ENCODE measurements at places on chromosomes 3 and 15. TPM values are rescaled to one million over a fixed set of nuclear protein-coding genes. Genes with fewer than 3 reads are reported as not detected.

DNA sequence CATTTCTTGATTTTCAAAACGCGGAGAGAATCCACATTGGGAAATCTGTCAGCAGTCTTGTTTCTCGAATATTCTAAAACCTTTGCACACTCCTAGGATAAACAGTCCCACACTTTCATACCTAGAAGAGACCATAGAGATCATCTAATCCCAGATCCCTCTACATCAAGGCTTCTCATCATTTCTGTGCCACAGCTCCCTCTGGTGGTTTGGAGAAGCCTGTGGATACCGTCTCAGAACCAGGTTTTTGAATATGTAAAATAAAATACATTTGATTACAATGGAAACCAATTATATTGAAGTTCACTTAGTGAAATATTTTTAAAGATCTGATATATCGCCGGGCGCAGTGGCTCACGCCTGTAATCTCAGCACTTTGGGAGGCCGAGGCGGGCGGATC lies 211.9 kb upstream of the GOLGA6L4 start:
- no peak overlapping the region for H3K27ac ChIP-seq
- no peaks in the 10 kb centered on the region for H3K27me3 ChIP-seq
- DNase-seq = no peak

- no peaks in the 10 kb centered on the region for H3K27me3 ChIP-seq
- H3K27ac ChIP-seq = no peak overlapping the region
Measured at GRCh38 chr3:88986834-88987233, 120.6 kb upstream of the EPHA3 start.

DNA sequence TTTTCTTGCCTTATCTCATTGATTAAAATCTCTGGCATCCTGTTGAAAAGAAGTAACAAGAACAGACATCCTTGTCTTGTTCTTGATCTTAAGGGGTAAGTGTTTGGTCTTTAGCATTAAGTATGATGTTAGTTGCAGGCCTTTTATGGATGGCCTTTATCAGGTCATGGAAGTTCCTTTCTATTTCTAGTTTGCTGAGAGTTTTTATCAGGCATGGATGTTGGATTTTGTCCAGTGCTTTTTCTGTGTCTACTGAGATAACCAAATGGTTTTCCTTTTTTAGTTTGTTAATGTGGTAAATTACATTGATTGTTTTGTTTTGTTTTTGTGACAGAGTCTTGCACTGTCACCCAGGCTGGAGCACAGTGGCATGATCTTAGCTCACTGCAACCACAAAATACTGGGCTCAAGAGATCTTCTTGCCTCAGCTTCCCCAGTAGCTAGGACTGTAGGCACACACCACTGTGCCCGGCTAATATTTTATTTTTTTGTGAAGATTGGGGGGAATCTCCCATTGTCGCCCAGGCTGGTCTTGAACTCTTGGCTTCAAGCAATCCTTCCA lies 26.3 kb downstream of the MRAS start:
- peak overlapping the region; percentile 10 for H3K4me3 ChIP-seq
- H3K27me3 ChIP-seq = no peaks in the 10 kb centered on the region
- H3K27ac ChIP-seq = peak overlapping the region; percentile 92
- peaks cover 97% of the 10 kb centered on the region for H3K4me1 ChIP-seq
- DNase-seq = no peak

- H3K4me1 ChIP-seq = peaks cover 5% of the 10 kb centered on the region
- H3K27ac ChIP-seq = peak overlapping the region; percentile 48
- H3K27me3 ChIP-seq = no peaks in the 10 kb centered on the region
- DNase-seq = no peak
Measured at GRCh38 chr3:151871639-151872468, 1.6 kb upstream of the SUCNR1 start.

GRCh38 chr15:23663232-23663631 lies 15.6 kb upstream of the MAGEL2 start:
- no peak overlapping the region for H3K4me3 ChIP-seq
- no peaks in the 10 kb centered on the region for H3K36me3 ChIP-seq
- no peak overlapping the region for H3K27ac ChIP-seq
- no peaks in the 10 kb centered on the region for H3K4me1 ChIP-seq
- DNase-seq = no peak
- peaks cover 33% of the 10 kb centered on the region for H3K27me3 ChIP-seq

DNA sequence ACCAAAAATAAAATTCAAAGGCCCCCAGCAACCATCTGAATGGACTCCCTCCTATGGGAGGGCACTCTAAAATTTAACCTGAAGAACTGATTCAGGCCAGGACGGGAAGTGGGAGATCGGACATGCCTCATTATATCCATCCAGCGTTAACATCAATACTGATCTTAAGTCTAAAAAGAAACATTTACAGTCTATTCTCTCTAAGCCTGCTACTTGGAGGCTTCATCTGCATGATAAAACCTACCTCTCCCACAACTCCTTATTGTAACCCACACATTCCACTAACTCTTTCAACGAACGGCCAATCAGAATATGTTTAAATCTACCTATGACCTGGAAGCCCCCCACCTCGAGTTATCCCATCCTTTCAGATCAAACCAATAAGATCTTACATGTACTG lies 68.4 kb downstream of the HERC1 start:
- DNase-seq = no peak
- H3K27me3 ChIP-seq = no peaks in the 10 kb centered on the region
- H3K4me1 ChIP-seq = peaks cover 62% of the 10 kb centered on the region
- H3K27ac ChIP-seq = no peak overlapping the region

Gene SCG5
- not detected for total RNA-seq

Gene LYZL4
- total RNA-seq = not detected

Gene IREB2
- 23.6 TPM for total RNA-seq

Measured in left ventricle myocardium inferior (tissue), 1 donor.